ENCODE measurements at places on chromosomes 6 and 20.

DNA sequence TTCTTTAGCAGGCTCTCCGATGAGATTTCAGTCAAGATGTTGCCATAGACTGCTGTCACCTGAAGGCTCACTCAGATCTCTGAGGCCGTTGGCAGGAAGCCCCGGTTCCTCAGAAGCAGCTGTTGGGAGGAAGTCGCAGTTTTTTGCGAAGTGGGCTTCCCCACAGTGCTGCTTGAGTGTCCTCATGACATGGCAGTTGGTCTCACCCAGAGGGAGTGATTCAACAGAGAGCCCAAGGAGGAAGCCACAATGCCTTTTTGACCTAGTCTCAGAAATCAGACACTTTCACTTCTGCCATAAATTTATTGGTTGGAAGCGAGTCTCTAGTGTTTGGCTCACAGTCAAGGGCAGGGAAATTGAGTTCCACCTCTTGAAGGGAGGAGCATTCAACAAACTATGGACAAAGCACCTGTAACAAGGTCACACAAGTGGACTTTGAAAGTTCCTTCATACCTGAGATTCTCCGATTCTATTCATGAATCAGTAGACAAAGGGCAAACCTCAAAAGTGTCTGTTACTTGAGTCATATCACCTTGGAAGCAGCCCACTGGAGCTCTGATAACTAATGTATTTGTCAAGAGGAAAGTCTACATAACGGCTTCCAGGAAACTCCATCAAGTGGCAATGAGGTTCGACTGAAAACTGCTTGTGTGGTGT lies 208.3 kb downstream of the TASP1 start:
- DNase-seq = no peak

DNA sequence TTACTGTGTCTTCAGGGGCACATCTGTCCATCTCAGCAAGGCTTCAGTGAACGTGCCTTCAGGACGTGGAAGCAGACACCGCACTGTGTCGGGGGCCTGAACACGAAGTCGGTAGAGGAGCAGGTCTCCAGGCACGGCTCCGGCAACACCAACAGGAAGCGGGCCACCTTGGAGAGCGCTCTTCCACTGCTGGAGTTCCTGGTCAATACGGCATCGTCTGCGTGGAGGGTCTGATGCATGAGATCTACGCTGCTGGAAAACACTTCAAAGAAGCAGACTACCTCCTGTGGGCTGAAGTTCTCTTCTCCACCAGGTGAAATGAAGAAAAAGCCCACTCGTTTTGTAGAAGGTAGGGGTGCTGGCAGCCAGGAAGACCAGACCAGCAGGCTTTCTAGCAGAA lies 69.3 kb upstream of the SLCO4A1 start:
- DNase-seq = no peak

- no peak for DNase-seq
These were observed 30.0 kb downstream of the MYH7B start for GRCh38 chr20:34985461-34986310.

- DNase-seq = no peak
These were observed 161.2 kb upstream of the OGFRL1 start for GRCh38 chr6:71127374-71127773.

DNA sequence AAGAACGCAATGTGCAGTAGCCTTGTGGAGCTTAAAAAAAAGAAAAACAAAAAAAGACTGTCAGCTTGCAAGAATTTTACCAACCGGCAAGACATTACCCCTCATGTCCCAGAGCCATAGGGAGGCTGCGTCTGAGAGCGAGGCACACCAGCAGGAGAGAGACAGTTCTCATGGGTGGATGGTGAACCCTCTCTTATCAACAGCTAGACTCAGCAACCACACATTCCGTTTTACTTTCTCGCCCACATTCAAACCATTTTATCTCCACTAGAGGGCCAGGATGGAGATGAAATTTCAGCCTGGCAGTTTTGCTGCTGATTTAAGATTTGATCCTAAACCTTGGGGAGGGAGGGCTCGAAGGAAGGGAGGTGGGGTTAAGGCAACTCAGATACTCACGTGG lies 247.0 kb downstream of the ATXN1 start:
- no peak for DNase-seq

DNA sequence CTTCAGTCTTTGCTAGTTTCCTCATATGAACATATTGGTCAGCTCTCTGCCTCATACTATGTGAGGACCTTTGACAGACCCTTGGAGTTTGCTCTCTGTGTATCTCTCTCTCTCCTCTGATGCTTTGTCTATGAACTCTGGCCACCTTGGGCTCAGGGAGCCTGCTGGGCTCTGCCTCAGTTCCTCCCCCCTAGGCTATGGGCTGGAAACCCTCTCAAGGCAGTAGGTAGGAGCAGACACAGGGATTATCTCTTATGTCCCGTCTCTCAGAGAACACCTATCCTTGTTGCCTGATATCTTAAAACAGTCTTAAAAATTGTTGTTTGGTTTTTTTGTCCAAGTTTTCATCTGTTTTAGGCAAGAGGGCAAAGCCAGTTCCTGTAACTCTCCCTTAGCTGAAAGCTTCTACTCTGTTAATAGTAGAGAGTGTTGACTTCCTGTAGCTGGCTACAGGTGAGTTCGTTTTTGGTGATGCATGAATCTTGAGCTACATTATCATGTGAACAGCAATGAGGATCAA lies 68.3 kb downstream of the BCAS1 start:
- DNase-seq = no peak

DNA sequence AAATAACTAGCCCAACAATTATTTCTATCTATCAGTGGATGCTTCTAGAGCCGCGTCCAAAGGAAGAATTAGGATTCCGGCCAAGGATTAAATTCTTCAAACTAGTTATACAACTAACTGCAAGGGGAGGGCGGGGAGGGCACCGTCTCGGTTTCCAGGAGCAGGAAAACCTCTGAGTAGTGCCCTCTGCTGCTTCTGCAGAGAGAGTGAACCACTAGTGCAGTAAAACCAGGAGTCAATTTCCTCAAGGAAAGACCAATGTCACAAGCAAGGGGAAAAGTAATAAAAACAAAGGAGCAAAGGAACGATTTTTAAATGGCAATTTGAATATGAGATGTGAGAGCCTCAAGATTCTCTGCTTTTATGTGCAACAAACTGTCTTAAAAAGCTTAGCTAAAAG lies 16.5 kb upstream of the UBE2J1 start:
- no peak for DNase-seq

DNA sequence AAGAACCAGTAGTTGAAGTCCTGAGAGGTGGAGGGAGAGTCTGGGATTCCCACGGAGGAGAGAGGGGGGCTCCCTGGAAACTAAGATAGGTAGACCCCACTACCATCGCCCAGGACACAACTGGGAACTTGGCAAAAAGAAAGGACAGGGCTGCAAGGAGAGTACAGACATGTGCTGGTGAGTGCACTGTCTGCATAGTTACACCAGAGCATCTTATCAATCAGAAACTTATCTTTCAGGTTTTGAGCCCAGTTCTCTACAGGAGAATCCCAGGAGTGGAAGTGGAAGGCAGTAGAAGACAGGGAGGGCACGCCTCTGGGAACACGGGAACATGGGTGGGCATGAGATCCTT lies 12.2 kb downstream of the NFKBIL1 start:
- no peak for DNase-seq

GRCh38 chr6:47034926-47035325 lies 7.2 kb downstream of the ADGRF1 start:
- peak; percentile 52 for DNase-seq

Data from mesothelial cell of epicardium (in vitro differentiated cells).